Anterior cingulate cortex (tissue), 58 donors: ENCODE measurements at places on chromosomes 7 and 10.

- DNase-seq: no peak
Measured at GRCh38 chr7:128008141-128008540, 23.1 kb downstream of the LRRC4 start.

DNA sequence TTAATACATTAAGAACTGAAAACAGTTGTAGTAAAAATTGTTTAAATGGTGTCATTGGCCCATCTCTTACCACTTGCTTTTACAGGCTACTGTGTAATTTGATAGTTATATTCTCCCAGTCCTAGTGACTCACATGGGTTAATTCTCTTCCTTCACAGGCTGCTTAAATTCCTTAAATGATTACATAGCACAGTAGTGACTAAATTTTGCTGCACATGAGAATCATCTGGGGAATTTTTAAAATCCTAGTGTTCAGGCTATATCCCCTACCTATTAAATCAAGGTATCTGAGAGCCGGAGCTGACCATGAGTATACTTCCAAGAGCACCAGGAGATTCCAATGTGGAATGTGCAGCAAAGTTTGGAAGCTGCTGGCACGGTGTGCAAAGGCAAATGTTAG, 45.3 kb upstream of the ZNF800 start:
- DNase-seq: no peak

DNA sequence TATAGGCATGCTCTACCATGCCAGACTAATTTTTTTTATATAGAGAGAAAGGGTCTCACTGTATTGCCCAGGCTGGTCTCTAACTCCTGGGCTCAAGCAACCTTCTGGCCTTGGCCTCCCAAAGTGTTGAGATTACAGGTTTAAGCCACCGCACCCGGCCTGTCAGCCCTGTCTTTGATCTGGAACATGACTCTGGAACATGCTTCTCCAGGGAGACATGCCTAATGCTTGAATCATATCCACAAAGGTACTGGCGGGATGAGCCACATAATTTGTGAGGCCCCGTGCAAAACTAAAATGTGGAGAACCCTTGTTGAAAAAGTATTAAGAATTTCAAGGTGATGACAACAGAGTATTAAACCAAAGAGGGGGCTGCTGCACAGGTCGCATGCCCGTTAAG, 282.8 kb downstream of the ARHGAP12 start:
- no peak for DNase-seq

GRCh38 chr10:13453896-13454295, 74.9 kb downstream of the BEND7 start:
- DNase-seq: no peak

DNA sequence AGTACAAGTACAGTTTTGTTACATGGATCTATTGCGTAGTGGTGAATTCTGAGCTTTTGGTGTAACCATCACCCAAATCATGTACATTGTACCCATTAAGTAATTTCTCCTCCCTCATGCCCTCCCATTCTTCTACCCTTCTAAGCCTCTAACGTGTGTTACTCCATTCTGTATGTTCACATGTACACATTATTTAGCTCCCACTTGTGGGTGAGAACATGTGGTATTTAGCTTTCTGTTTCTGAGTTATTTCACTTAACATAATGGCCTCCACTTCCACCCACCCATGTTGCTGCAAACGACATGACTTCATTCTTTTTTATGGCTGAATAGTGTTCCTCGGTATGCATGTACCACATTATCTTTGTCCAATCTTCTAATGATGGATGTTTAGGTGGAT, 251.3 kb downstream of the CAMK1D start:
- no peak for DNase-seq

DNA sequence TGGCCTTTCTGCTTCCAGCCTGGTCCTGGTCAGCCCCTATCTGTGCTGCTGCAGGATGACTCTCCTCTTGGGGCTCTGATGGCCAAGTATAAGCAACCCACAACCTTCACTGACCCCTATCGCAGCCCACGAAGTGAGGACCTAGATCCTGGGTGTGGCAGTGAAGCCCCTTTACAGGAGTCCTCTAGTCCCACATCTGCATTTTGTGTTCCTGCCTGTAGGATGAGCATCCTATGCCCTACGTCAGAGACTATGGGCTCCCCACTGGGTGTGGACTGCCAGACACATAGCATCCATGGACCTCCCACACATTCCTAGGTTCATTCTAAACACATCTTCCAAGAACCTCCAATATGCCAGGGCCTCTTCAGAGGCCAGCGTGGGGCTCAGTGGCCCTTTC, 29.0 kb downstream of the ARHGAP22 start:
- no peak for DNase-seq

- no peak for DNase-seq
Measured at GRCh38 chr7:143023047-143023446, 3.9 kb downstream of the OR9A2 start.

DNA sequence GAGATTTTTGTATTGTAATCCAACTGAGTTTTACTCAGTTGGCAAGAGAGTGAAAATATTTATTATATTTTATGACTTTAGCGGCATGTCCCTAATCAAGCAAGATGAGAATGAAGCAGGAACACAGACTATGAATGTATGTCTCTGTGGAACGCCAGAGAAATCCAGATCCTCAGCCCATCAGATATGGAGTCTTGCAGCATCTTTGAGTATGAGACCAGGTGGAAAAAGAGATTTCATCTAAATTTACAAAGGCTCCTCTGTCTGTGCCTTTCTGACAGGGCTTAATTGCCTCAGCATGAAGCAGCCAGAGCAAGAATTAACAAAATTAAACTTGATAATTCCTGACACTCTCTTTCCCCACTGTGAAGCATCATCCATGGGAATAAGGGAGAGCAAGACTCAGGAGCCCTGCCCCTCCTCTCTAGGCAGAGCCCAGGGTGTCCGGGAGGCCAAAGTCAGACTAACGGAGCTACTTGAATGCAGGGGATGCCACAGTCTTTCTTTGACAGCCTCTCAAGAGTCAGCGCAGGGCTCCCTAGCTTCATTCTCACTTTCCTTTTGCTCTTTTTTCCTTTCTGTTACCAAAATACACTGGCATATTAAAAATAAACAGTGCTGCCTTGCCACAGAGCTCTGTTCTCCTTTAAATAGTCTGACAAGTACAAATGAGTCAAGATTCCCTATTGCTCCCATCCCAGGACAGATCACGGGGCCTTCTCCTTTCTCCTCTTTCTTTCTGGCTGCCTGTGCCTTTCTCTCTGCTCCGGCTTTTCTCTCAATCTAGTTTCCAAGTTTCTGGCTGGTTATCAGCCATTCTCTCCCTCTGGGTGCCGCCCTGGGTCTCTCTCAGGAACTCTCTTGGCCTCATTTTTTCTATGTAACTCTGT, 132.2 kb upstream of the INHBA start:
- no peak for DNase-seq

- no peak for DNase-seq
Measured at GRCh38 chr10:125193306-125193877, 33.0 kb upstream of the CTBP2 start.

DNA sequence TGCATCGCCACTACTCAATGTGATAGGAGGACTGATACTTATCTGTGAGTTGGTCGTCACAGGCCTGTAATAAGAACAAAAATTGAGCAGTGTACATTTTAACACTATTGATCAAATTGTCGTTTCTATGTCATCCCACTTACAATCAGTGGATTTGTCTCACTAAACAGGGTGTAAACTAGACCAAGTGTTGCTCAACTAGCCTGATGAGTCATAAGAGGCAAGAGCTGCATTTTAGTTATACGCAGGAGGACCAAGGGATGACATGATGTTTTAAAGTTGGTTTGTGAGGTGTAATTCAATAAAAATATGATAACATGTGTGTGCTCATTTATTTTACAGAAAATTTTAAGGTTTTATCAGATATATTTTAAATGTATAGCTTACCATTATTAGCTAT, 1239.2 kb downstream of the REEP3 start:
- DNase-seq: no peak

DNA sequence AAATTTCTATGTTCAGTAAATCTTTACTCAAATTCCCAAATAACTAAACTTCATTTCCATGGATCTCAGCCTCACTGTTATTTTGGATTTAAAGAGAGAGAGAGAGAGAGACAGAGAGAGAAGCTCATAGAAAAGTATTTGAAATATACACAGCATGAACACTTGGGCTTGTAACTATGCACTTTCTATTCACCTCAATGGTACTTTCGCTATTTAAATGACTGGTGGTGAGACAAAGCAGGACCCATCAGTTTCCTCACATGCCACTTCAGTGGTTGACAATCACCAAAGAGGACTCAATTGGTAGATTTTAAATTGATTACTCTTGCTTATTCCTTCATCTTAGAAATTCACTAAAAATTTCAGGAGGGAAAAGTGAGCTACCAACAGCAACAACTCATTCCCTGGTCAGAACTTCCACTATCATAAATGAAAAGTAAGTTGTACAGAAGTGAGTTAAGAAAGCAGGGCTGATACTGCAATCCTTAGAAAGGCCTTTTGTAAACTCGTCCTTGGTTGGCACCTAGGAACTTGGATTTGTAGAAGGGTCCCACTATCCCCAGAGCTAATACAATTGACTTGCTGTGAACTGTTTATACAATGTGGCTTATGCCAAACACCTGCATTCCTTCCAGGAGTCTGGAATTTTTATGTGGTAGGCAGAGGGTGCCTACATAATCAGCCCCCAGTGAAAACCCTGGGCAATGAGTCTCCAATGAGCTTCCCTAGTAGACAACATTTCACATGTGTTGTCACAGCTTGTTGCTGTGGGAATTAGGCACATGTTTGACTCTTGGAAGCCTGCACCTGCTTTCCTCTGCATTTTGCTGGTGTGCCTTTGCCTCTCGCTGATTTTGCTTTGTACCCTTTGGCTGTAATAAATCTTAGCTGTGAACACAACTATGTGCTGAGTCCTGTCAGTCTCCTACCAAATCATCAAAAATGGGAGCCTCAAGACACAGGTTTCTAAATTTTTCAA, 10.8 kb downstream of the ERLIN1 start:
- no peak for DNase-seq

- no peak for DNase-seq
Measured at GRCh38 chr10:58757352-58758065, 244.8 kb downstream of the BICC1 start.

- no peak for DNase-seq
Measured at GRCh38 chr7:132112106-132112505, 464.2 kb downstream of the PLXNA4 start.

GRCh38 chr10:50511492-50512213, 112.1 kb downstream of the SGMS1 start:
- no peak for DNase-seq

- DNase-seq: no peak
Measured at GRCh38 chr7:35430547-35431153, 176.8 kb upstream of the TBX20 start.

GRCh38 chr10:103768345-103768744, 87.0 kb downstream of the SH3PXD2A start:
- no peak for DNase-seq

DNA sequence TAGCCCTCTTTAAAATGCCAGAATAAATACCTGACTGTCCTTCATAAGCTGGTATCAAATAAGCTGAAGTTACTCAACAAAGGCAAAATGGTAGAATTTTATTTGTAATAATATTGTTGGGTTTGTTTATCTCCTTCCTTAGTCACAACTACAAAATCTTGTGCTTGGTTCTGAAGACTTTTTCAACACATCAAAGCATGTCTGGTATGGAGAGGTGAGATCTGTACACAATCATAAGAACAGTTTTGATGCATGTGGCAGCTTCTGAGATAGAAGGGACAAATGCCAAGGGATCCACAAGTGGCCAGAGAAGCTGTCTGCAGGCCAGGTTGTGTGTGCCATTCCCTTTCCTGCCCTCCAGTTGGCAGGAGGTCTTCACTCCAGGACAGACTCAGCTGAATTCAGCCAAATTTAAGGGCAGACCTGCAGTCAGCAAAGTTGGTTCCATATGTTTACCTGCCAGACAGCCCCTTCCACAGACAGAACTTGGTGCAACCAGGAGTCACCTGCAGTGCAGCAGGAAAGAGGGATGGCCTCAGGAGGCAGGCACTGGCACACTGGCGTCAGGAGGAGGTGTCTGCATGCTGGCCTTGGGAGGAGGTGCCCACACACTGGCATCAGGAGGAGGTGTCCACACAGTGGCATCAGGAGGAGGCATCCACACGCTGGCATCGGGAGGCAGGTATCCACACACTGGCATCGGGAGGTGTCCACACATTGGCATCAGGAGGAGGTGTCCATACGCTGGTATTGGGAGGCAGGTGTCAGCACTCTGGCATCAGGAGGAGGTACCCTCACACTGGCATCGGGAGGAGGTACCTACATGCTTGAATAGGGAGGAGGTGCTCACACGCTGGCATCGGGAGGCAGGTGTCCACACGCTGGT, 93.1 kb upstream of the IKZF1 start:
- no peak for DNase-seq

- peak; percentile 12 for DNase-seq
Measured at GRCh38 chr10:10911471-10911921, 106.2 kb upstream of the CELF2 start.

DNA sequence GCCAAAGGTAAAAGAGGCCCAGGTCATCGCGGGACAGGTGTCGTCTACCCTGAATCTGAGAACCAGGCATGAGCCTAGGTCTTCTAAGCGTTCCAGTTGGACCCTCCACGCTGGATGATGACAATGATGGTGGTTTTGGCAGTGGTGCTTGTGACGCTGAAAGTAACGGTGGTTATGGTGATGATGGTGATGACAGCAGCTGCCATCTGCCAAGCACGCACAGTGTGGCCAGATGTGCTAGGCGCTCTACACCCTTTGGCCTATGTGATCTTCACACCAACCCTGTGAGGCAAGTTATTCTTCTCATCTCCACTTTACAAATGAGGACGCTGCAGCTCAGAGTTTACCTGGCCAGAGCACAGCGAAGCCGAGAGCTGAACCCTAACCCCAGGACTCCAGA, 93.9 kb downstream of the FAM53B start:
- no peak for DNase-seq

DNA sequence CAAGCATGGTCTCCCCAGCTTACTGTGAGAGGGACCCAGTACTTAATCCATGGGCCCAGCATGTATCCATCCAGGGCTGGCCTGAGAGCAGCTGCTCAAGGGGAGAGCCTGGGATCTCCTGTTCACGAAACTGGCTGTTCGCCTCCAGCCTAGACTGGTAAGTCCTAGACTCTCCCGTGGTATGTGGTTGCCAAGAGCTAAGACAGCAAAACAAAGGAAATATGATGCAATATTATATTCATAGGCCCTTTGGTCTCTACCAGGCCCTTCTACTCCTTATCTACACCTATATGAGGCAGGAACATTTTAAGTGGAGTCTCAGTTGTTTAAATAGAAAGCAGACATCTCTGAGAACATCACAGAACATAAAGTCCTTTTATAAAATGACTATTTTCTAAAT, 28.9 kb upstream of the STK17A start:
- no peak for DNase-seq

DNA sequence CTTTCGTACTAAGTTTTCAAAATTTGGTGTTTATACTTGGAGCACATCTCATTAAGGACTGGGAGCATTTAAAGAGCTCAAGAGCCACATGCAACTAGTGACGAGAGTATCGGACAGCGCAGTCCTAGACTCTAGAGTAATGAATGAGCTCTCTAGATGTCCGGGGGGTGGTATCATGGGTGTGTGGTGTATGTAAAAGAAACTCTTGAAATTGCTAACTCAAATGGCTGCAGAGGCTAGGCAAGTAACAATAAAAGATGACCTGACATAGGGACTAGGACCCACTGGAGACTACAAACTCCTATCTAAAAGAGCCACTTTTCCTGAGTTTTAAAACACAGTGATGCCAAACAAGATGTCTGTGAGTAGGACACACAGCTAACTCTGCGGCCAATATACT, 14.0 kb downstream of the MYOZ1 start:
- DNase-seq: no peak
